ENCODE measurements at places on chromosomes 16 and 17.

DNA sequence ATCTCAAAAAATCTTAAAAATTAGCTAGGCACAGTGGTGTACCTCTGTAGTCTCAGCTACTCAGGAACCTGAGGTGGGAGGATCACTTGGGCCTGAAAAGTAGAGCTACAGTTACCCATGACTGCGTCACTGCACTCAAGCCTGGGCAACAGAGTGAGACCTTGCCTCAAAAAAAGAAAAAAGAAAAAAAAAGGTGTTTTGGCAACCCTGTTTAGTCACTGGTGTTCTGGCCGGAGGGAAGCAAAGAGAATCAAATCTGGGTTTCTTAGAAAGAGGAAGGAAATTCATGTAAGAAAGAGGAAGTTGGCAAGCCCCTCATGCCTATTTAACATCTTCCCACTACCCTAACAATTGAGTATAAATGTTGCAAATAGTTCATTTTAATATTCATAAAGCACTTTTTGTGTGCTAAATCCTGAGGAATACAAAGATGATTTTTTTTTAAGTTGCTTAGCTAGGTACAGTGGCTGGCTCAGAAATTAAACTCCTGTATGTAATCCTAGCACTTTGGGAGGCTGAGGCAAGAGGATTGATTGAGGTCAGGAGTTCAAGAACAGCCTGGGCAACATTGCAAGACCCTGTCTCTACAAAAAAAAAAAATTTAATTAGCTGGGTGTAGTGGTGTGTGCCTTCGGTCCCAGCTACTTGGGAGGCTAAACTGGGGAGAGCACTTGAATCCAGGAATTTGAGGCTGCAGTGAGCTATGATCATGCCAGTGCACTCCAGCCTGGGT lies 6.5 kb upstream of the USP32 start:
- DNase-seq: no peak

- DNase-seq: no peak
Measured at GRCh38 chr17:49918591-49918990, 50.4 kb upstream of the DLX4 start.

- no peak for DNase-seq
Measured at GRCh38 chr17:1647802-1648171, 1.9 kb downstream of the RILP start.

- DNase-seq: no peak
Measured at GRCh38 chr17:238964-239259, 57.5 kb upstream of the DOC2B start.

DNA sequence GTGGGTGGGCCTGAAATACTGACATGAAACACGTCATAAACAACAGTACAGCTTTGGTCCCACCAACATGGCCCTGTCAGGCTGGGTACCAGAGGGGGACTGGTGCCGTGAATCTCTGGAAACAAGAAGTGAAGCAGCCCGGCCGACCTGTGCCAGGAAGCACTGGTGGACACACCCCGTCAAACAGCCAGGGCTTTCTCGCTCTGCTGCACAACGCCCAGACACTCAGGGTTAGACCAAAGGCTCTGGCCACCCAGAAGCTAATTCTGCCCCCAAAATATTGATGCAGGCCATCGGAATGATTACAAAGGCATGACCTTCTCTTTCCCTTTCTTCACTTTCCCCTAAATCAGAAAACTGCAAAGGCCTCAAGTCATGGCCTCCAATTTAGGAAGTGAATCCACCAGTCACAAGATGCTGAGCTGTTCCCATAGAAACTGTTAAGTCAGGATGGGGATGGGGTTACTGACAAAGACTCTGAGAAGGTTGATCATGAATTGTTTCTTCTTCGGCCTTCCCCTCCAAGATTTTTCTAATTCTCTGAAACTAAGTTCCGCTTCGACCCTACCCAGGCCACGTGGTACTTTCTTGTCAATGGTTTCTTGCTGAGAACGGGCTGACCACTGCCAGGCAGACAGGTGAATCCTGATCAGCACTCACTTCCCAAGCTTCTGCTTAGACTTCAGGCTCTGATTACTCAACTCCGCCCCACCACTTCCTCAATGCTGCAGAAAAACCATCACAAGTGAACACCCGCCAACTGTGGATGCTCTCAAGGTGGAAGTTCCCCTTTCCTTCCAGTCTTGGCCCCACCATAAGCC lies 6.7 kb downstream of the PITPNA start:
- DNase-seq: no peak

- no peak for DNase-seq
Measured at GRCh38 chr17:81794509-81794908, 9.4 kb upstream of the GCGR start.

DNA sequence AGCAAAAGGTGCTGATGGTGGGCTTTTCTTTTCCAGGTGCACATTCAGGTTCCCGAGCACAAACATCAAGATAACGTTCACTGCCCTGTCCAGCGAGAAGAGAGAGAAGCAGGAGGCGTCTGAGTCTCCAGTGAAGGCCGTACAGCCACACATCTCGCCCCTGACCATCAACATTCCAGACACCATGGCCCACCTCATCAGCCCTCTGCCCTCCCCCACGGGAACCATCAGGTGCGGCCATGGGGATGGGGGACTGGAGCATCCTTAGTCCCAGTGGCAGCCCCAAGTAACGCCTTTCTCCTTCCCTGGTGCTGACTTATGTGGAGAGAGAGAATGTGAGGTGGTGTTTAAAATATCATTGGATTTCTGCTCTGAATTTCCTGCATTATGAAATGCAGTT lies 43.8 kb downstream of the FOXK2 start:
- no peak for DNase-seq

- DNase-seq: no peak
Measured at GRCh38 chr16:76900285-76901263, 290.4 kb upstream of the MON1B start.

DNA sequence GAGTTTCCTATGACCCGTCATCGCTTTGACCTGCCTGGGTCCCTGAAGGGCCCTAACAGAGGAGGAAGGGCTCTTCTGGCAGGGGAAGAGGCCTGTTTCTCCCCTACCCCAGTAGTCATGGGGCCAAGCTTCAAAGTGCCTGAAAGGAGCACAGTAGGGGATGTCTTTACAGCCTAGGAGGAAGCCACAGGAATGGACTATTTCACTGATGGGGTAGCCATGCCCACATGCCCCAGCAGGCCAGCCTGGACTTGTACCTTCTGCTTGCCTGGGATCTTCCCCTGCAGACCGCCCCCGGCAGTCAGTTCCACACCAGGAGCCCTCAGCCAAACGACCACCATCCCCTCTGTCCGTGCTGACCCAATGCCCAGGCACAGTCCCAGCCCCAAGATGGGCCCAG lies 41.8 kb upstream of the PEMT start:
- no peak for DNase-seq

DNA sequence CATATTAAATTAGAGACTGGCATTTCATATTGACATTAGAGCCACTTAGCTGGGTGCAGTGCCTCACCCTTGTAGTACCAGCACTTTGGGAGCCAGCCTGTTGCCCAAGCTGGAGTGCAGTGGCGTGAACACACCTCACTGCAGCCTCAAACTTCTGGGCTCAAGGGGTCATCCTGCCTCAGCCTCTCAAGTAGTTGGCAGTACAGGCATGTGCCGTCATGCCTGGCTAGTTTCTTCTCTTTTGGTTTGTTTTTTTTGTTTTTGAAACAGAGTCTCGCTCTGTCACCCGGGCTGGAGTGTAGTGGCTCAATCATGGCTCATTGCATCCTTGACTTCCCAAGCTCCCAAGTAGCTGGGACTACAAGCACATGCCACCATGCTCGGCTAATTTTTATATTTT lies 8.7 kb downstream of the PPM1E start:
- DNase-seq: no peak

DNA sequence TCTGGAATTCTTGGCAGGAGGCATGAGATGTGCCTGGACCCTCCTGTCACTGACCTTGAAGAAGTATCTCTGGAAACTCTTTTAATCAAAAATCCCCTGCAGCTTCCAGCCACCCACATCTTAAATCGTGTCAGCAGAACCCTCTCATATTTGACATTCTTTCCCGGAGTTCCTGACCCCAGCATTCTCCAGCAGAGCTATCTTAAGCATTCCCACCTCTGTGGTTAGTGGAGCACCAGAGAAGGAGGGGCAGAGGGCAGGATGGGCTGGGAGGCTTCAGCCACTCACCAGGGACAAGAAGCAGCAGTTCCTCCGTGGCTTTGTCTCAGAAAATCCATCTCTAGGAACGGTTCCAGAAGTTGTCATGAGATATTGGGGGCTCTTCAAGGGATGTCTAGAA lies 149.9 kb downstream of the RGS9 start:
- DNase-seq: no peak

DNA sequence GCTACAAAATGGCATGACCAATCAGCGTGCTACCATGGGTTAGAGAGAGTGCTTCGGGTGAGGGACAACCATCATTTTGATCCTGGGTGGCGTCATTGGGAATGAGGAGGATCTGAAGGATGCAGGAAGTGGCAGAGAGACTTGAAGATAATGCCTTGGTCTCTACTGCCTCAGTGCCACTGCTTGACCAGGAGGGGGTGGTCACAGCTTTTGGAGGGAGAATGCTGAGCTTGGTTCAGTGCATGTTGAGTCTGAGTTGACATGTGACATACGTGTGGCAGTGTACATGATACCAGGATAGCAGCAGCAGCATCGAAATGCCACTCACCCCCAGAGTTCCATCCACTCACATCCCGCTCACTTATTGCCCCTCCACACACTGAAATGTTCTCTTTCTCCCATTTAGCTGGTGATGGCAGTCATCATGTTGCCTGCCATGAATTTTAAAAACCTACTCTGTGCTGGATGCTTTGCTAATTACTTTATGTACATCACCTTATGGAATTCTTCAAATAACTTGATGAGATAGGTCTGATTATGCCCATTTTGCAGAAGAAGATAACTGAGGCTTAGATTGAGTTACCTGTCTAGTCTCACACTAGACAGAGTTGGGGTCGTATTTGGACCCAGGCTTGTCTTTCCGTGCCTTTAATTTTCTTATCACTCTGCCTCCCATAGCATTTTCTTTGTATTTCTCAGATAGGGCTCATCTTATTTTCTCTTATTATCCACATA lies 36.7 kb downstream of the ARSG start:
- no peak for DNase-seq

DNA sequence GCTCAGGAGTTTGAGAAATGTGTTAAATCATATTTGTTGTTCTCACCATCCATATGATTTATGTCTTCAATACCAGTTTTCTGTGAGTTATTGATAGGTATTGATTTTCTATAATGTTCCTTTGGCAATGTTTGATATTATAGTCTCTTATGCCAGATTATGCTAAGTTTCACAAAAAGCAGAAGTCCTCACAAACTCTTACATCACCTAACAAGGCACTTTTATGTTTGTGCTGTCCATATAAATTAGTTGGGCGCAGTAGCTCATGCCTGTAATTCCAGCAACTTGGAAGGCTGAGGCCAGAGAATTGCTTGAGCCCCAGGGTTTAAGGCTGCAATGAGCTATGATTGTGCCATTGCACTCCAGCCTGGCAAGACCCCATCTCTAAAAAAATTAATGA lies 12.6 kb upstream of the UQCRC2 start:
- no peak for DNase-seq

- no peak for DNase-seq
Measured at GRCh38 chr16:47016700-47017133, 43.2 kb upstream of the DNAJA2 start.

- no peak for DNase-seq
Measured at GRCh38 chr17:4035081-4035680, 70.9 kb upstream of the ATP2A3 start.

GRCh38 chr16:10465821-10466220 lies 80.0 kb downstream of the ATF7IP2 start:
- no peak for DNase-seq

- DNase-seq: no peak
Measured at GRCh38 chr17:32265192-32265923, at the start of gene RHBDL3. RHBDL3 (plus strand) TSS chr17:32265832; CDS start chr17:32266190, 358 bp downstream.

GRCh38 chr17:40611840-40612474 lies 35.7 kb downstream of the SMARCE1 start:
- no peak for DNase-seq

DNA sequence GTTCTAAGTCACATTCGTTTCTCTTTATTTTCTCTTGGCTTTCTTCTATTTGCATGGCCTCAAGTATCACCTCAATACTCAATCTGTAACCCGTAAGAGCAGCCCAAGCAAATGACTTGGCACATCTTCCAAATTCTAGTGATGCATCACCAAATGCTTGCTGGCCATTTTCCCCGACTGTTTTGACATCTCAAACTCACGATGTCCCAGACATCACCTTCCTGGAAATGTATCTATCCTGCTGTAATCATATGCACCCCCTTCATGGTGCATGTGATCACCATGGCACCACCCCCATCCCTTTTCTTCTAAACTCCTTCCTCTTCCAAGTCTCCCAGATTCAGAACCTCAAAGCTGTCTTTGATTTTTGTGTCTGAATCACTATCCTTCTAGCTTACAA lies 24.0 kb upstream of the ABCA5 start:
- DNase-seq: no peak

- DNase-seq: no peak
Measured at GRCh38 chr16:17432901-17433576, 37.7 kb downstream of the XYLT1 start.

GRCh38 chr17:48593840-48594537 lies 410 bp upstream of the HOXB5 start:
- DNase-seq: peak; percentile 80

GRCh38 chr17:56284482-56284881 lies 131.2 kb downstream of the ANKFN1 start:
- no peak for DNase-seq

GRCh38 chr17:50151937-50152547 lies 1.6 kb upstream of the PPP1R9B start:
- DNase-seq: no peak

DNA sequence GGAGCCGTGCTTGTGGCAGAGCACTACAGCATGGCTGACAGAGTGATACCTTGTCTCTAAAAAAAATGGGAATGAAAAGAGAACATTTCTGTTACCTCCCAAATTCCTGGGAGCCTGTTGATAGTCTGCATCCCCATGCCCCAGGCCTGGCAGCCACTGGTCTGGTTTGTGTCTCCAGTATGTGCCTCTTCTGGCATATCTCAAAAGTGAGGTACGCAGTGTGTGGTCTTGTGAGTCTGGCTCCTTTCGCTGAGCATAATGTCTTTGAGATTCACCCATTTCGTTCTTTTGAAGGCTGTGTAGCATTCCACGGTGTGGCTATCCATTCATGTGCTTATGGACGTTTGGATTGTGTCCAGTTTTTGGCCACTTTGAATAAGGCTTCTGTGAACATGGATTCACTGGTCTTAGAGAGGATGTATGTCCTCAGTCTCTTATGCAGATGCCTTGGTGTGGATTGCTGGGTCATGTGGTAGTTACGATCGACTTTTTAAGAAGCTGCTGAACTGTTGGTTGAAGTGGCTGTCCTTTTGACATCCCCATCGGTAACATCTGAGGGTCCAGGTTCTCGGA lies 39.1 kb downstream of the PRMT7 start:
- no peak for DNase-seq

GRCh38 chr16:86398622-86399021 lies 111.7 kb upstream of the FOXF1 start:
- DNase-seq: no peak

DNA sequence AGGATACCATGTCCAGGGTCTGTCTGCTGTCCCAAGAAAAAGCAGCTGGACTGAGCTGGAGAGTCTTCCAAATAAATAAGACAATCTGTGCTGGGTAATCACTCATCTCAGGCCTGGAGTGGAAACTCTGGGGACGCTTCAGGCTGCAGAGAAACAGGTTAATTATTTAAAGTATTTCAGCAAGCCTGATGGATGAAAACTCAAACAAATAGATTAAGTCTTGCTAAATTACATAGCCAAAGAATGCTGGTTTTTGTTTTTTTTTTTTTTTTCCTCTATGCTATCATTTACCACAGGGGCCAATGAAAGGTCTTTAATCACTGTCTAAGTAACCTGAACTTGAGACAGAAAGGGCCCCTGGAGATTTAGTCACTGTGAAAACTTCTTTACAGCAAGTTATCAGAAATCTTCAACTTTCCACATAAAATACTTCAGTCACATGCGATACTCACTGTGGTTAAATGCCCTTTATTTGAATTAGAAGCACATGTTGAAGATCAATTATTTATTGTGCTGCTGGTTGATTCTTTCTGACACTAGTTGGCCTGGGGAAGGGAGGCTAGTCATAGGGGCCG lies 31.0 kb upstream of the KCNJ2 start:
- DNase-seq: no peak
